ENCODE measurements at places on chromosomes 7 and 10.

DNA sequence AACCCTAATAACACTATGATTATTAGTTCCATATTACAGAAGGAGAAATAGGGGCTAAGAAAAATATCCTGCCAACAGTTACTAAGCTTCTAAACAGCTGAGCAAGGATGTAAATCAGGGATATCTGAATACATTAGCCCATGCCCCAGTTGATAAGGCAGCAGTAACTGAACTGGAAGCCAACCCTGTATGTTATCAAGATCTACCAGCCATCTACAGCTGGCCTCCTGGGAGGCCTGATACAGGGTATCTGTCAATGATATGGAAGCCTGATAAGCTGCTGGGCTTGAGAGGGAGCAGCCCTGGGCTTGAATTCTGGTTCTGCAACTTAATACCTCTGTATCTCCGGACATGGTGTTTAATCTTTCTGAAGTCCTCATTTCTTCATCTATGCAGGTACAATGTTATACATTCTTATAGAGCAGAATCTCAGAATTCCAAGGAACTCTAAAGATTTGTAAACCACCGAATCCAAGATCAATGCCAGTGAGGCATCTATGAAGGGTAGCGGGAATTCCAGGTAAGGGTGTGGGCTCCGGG is 37.9 kb upstream of the AFAP1L2 start:
- no peak for DNase-seq

DNA sequence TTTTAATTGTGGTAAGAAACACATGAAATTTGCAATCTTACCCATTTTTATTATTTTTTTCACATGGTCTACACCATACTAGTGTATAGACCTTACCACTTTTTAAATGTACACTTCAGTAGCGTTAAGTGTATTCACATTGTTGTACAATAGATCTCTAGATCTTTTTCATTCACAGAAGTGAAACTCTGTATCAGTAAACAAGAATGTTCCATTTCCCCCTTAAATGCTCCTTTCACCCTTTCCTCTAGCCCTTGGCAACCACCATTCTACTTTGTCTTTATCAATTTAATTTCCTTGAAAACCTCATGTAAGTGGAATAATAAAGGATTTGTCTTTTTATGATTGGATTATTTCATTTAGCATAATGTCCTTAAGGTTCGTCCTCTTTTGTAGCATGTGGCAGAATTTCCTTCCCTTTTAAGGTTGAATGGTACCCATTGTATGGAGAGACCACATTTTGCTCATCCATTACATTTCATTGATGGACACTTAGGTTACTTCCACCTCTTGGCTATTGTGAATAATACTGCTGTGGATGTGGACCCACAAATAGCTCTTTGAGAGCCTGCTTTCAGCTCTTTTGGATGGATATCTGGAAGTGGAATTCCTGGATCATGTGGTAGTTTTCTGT is 45.7 kb downstream of the SNX10 start:
- no peak for DNase-seq

DNA sequence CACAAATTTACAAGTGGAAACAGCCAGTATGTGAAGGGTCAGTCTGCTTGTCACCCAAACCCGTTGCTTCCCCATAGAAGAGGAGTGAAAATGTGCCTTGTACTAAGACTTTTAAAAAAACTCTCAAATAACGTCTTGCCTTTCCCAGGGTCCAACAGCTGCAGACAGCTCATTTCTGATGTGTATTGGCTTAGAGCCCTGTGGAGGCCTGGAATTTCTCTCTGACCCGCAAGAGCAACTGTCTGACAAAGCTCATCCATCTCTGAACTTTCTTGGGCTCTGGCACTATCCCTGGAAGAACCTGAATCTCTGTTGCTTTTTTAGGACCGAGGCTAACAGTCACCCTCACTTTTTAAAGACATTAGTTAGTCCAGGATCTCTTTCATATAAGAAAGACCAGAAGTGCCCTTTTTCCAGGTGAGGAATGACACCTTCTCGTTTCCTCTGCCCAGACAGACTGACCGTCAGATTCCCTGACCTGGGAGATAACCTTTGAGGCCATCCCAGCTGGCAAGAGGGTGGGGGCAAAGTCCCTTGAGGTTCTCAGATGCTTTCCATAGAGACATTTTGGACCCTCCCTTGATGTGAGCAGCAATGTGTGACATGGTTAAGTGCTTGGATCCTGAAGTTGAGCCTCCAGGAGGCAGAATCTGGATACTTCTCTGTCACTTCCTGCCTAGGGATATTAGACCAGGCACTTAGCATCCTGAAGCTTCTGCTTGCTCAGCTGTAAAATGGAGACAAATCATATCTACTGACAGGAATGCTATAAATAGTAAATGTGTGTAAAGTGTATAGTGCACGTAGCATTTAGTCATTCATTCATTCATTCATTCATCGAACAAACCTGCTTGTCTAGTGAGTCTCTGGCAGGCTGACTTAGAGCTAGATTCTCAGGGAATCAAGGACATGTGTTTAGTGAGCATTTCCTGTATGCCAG is 4.5 kb upstream of the NODAL start:
- DNase-seq = no peak

- DNase-seq = no peak
Measured at GRCh38 chr7:36900988-36901710, 176.9 kb upstream of the AOAH start.

DNA sequence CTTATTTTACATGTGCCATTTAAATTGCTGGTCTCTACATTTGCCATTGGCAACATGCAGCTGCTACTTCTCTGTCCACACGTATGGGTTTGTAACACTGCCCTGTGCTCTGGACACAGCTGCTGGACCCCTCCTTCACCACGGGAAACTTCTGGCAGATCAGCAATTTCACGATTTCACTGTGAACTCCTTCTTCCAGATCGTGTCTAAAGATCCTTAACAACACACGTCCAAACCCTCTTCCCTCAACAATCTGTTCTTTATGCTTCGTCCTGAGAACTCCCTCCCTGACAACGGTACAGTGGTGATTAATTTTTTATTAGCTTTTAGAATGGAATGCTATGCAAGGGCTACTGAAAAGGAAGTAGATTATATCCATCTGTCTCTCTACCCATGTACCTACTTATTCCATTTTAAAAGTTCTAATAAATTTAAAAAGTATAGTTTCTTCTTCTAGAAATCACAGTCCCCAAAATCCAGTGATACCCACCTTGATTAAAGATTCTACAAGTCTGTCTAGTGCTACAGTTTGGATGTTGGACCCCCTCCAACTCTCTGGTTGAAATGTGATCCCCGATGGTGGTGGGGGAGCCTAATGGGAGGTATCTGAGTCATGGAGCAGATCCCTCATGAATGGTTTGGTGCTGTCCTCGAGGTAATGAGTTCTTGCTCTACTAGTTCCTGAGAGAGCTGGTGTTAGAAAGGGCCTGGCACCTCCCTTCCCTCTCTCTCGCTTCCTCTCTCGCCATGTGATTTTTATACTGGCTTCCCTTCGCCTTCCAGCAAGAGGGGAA is 81.0 kb downstream of the KIAA1549 start:
- no peak for DNase-seq

DNA sequence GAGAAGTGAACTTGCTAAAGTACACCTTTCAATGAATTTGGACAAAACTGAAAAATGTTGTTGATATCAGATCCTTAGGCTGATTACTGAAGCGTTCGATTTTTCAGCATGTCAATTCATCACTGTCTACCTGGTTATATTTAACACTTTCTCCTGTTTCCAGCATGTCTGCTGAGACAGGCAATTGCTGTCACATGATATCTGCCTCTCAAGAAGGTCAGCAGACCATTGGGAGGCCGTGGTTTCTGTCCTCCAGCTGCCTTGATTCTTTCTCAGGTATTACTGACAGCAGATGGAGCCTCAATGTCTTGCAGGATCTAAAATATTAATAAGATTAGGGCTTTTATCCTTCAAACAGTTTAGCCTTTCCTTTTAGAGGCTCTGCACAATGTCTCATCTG is 127.5 kb downstream of the SNX10 start:
- DNase-seq = no peak

DNA sequence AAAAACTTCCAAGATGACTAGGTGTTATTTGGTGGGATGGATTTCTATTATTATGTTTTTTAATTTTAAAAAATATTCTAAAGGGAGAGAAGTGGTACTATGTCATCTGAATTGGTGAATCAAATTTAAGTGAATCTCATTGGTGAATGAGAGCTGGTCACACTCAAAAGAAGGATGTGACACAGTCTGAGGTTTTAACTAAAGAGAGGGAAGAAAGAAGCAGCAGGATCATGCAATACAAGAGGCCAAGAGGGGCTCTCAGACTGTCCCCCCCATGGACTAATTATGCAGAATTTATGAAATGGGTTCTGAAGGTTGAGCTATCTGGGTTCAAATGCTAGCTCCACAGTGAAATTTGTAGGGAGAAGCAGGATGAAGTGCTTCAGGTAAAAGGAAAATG is 16.2 kb downstream of the MACC1 start:
- no peak for DNase-seq

- no peak for DNase-seq
Measured at GRCh38 chr10:71598621-71599055, 120.9 kb downstream of the C10orf105 start.

DNA sequence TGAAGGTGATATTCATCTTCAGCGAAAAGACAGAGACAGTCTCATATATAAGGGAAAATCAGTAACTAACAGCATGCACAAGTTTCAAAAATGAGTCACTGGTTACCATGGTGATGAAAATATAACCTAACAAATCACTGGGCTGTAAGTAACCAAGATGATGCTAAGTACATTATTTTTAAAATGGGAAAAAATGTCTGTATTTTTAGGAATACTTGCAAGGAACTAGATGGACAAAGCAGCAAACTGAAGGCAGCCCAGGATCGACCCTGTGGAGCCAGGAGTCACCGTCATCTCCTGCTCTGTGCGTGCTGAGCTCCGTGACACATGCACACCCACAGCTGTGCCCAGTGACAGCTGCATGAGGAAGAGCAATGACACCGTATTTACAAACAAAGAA is 137.3 kb downstream of the ELMO1 start:
- DNase-seq = no peak

GRCh38 chr7:20441991-20442441 is 111.3 kb downstream of the ITGB8 start:
- no peak for DNase-seq

DNA sequence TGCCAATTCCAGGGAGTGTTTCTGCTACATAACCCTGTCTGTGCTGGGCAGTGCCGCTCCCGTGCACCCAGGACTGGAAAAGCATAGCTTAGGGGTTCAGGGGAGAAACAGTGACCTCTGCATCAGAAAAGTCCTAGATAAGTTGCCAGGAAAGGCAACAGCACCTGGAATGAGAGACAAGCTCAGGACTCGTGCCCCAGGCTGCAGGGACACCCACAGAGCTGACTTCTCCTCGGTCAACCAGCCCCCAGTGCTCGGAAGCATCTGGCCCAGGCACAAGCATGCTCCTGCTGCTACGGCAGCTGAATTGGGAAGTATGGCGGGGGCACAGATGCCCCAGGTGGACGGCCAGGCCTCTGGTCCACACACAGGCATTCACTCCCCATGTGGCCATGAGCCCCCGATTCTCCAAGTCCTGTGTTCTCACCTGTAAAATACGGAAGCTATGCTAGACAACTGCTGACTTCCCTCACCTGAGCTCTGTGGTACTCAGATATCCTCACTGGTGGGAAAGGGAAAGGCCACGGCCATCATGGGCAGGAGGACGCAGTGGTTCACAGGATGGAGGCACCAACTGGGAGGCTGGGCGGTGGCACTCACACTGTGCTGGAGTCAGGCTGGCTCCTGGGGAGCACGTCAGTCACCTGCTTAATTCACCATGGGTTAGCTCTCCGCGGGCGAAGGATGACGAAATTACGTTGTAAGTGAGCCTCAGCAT is 220.5 kb downstream of the PTPRN2 start:
- no peak for DNase-seq

DNA sequence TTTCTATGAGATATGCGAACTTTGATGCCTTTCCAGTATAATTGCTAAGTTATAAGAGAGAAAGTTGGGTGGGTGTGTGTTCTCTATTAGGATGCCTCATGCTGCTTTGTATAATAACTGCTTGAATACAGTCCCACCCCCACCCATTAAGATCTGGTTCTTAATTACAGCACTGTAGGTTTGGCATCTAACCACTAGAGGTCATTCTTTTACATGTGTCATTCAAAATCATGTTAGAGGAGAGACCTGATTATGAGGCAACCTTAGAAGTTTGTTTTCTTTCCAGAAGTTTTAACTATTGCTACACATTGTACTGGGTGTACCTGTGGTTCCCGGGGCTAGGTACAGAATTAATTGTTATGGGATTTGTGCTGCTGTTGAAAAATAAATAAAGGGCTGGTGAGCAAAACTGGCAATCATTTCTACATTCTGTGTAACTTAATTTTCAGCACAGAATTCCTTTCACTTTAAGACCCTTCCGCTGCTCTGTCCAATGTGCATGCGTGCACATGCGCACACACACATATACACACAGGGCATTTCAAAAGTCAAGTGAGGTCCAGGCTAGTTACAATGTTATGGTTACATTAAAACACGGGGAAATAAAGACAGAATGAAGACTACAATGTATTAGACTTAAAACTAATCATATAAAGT is 1156.3 kb downstream of the SORCS3 start:
- DNase-seq = no peak

DNA sequence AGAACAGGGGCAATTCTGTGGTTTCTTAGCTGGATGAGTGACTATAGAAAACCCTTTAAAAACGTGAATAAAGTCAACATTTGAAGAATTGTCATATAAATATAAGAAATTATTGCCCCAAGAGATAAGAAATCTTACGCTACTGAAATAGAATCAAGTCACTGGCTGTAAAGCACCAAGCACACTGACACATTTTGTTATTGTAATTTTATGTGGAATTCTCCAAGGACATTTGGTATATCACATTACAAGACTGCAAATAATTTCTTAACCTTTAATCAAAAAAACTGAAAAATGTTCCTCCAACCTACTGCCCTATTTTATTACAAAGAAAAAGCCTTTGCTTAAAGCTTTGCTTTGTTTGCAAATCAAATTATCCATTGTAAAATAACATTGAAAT is 383.3 kb downstream of the IPMK start:
- DNase-seq = no peak

- DNase-seq = no peak
Measured at GRCh38 chr10:70943841-70944466, 55.6 kb upstream of the PCBD1 start.

DNA sequence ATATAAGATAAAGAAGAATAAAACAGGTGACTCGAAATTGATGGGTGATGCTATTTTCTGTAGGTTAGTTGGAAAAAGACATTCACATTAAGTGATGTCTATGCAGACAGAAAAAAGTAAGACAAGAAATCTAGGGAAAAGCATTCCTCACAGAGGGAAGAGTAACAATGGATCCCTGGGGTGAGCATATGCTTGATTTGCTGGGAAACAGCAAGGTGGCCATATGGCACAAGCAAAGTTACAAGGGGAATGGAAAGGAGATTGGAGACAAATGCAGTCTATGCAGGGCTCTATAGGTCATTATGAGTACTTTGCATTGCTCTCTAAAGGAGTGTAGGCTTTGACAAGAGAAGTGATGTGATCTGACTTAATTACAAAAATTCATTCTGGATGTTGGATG is 90.9 kb upstream of the ZNF804B start:
- DNase-seq = no peak

DNA sequence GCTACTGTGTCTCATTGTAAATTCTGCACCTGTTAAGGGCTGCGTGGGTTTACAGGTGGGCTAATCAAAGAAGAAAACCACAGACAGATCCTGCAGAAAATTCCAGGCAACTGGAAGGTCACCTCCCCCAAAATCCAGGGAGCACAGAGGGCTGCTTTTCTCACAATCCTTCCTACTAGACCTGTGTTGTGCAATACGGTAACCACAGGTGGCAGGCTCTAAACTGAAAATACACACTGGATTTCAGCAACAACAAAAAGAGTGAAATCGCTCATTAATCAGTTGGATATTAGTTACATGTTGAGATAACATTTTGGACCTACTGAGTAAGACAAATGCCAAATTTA is 83.2 kb downstream of the SLC16A9 start:
- DNase-seq = no peak

GRCh38 chr7:12573885-12574284 is 3.4 kb downstream of the SCIN start:
- no peak for DNase-seq

All from activated naive CD4-positive, alpha-beta T cell treated with anti-CD3 and anti-CD28 coated beads, Interleukin-2, amount 50 U/mL, for 72 hours (primary cell).